ENCODE measurements at places on chromosomes 2 and 18.

DNA sequence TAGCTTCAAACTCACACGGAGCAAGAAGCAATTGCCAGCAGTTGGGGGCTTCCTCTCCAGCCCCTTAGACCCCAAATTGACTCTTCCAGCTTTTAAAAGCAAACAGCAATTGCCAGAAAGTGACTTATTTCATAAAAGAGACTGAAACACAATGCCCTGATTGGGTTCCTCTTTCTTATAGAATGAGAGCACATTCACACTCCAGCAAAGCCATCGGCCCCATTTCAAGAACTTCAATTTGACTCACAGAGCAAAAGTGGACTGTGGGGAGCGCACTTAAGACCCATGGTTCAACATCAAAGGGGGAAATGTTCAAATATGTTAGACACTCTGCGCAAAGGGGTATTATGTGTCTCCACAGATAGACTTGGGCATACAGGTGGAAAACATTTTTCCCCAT lies 484.7 kb downstream of the BCL11A start:
- no peak for DNase-seq

GRCh38 chr18:39260565-39260964 lies 1695.0 kb upstream of the CELF4 start:
- no peak for DNase-seq

DNA sequence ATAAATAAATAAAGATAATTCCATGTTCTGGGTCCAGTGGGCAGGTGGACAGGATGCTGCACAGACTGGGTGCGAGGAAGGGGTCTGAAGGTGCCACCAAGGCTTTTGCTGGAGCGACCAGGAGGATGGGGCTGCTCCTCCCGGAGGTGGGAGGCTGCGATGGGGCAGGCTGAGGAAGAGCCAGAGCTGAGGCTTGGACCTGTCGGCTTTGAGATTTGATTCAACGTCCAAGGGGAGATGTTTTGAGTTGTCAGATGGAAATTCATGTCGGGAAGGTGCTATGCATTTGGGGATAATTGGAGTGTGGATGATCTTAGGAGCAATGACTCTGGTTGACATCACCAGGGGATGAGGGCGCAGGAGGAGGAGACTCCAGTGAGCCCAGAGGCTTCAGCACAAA lies 11.7 kb downstream of the ALLC start:
- DNase-seq, result no peak

DNA sequence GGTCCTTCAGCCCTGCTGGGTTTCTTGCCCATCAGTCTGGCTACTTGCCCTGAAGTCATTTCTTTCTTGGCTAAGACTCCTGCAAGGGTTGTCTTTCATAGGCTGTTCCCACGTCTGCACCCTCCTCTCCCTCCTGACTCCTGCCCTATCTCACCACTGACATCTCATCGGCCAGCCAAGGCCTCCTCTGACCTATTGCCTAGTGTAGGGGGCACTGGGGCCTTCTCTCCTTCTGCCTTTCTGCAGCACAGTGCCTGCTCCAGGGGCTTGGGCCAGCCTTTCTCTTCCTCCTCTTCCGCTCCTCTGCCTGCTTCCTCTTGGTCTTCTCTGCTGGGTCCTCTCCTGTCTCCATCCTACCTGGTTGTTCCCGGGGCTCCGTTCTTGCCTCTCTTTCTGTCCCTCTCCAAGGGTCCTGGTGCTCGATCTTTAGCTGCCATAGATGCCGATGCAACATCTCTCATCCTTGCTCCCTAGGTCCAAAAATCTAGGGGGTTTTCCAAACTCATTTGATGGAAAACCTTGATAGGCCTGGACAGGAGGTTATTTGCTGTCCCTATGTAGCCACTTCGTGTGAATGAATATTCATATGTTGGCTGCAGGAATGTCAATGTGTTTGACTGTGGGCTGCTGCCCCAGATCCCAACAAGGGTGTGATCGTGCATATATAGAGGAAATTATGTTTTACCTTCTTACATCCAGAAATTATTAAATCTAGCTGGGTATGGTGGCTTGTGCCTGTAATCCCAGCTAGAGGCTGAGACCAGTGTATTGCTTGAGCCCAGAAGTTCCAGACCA lies 9.7 kb upstream of the NT5DC4 start:
- no peak for DNase-seq

- no peak for DNase-seq
These were observed 134.7 kb upstream of the DNAJC10 start for GRCh38 chr2:182581196-182581935.

GRCh38 chr2:236507393-236508085 lies 62.1 kb upstream of the ACKR3 start:
- peak; percentile 39 for DNase-seq

- no peak for DNase-seq
These were observed 349.5 kb downstream of the TGIF1 start for GRCh38 chr18:3799515-3799914.

DNA sequence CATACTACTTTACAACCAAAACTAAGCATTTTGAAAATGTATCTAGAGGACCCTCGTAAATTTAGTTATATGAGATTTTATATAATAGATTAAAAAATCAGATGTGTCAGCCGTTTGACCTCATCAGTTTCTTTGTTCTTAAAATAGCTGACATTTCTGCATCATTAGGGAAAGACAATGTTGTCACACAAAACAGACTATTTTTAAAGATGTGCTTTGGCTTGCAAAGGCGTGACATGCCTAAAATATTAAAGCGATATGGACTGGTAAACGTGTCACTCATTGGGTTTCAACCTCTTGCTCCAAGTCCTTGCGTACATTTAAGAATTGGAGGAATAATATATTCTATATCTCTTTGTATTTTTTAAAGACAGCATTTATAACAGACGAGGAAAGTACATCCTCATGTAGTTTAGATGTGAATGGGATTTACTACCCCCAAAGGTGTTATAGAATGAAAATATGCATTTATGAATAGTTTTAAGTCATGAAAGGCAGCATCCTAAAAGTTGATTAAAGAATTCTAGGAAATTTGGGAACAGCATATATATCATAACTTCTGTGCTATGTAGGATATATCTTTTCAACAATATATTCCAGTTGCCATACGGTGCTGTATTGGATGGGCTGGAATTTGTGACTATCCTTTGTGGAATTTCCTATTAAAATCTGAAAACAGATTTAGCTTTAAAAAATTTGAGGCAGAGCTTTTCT lies 3.8 kb downstream of the MYL12A start:
- DNase-seq, result no peak

All from anterior cingulate cortex (tissue), 58 donors.